ENCODE measurements at places on chromosomes 4 and X. TPM values are rescaled to one million over a fixed set of nuclear protein-coding genes. Genes with fewer than 3 reads are reported as not detected.

DNA sequence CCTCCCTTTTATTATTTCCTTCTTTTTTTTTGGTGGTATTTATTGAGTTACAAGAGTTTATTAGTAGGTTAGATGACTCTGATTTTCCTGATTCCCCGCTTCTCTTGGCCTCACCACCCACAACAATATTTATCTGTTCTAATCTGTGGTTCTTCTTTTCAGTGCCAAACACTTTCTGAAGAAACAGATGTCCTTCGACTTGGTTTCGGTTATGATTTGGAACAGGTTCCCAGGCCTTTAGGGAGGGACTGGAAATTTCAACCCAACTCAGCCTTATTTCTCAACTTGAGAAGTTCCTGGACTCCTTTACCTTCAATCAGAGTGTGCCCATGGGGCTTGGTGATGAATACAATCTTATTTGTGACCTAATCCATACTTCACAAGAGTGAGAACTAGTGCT lies 108.1 kb downstream of the UCHL1 start:
- no peak for DNase-seq

Gene RNF128
- 0.32 TPM for total RNA-seq

DNA sequence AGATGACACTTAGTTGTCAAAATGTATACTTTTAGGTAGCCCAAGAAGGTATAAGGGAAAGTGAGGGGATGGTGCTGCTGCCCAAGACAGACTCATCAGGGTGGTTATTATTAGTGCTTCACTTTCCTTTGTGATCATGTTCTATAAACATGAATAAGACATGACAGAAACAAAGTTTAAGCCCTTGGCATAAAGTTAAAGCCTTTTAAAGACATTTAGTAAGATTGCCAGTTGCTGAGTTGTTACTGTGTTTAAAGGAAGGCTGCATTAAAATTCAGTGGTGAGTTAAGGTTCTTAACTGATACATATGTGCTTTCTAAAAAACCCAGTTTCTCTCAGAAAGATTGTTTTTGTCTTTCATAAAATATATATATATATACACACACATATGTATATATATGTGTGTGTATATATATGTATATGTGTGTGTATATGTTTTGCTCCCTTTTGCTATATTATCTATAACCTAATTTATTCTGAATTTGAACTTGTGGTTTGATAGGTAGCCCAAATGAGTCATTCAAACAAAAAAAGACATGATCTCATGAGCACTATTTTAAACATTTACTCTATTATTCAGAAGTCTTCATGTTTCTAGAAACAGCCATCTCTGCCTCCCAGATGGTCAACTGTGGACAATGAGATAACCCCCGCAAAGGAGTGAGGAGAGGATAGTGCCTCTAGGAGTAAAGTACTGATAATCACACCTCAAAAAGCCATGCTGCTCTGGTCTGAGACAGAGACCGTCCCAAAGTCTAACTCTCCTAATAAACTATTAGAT lies 98.1 kb upstream of the OTUD4 start:
- DNase-seq = no peak

DNA sequence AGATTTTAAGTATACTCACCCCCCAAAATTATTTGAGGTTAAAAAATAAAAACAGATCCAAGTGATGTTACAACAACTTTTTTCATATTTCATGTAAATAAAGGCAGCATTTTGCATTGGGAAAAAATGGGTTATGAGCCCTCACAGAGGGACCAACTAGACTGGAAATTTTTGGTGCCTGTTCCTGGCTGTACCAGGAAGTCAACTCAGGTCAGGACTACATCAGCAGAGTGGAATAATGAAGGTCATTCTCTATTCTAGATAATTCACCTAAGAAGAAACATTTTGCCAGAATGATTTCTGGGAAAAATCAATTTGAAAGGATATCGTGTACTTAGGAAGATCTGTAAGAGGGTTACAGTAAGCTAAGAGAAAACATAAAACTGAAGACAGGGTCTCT lies 66.8 kb downstream of the CORIN start:
- DNase-seq = no peak

All from ascending aorta (tissue), 2 donors.